ENCODE measurements at places on chromosomes 13 and 19. TPM values are rescaled to one million over a fixed set of nuclear protein-coding genes. Genes with fewer than 3 reads are reported as not detected.
A peak's percentile ranks its signal among the peaks of the same experiment; 100 is the strongest.

- no peak overlapping the region for H3K4me3 ChIP-seq
- H3K27me3 ChIP-seq = no peaks in the 10 kb centered on the region
- no peaks in the 10 kb centered on the region for H3K4me1 ChIP-seq
- H3K27ac ChIP-seq = no peak overlapping the region
- DNase-seq = no peak
These were observed 1690.7 kb downstream of the SLITRK5 start for GRCh38 chr13:89361909-89362308.

GRCh38 chr19:16520986-16521624, 21.1 kb downstream of the CHERP start:
- H3K4me1 ChIP-seq = no peaks in the 10 kb centered on the region
- H3K27ac ChIP-seq = no peak overlapping the region
- no peak for DNase-seq
- H3K36me3 ChIP-seq = peaks cover 61% of the 10 kb centered on the region
- H3K4me3 ChIP-seq = no peak overlapping the region

DNA sequence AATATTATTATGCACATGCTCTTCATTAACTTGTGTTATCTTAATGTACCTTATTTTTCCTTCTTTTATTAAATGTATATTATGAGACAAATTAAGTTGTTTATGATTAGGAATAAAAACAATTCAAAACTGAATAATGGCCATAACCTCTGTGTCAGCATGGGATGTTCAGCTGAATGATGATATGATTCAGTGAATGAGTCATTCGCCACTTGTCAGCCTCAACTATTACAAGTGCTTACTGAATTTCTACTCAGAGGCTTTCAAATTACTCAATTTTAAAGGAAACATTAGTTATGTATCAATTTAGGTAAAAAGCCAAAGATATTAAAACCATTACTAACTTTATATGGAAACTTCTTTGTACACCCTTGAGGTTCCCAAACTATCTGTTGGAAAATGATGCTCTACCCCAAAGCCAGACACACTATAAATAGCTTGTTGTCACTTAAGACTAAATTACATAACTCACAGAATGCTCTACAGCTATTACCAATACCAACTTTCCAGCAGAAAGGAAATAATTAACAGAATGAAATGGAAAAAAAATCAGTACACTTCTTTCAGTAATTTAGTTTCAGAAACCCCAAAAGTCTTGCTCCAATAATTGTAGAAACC, 14.4 kb downstream of the LIG4 start:
- no peaks in the 10 kb centered on the region for H3K4me1 ChIP-seq
- no peaks in the 10 kb centered on the region for H3K36me3 ChIP-seq
- no peak overlapping the region for H3K4me3 ChIP-seq
- no peak for DNase-seq

GRCh38 chr13:20136781-20137703, 23.8 kb downstream of the GJA3 start:
- H3K27me3 ChIP-seq = no peaks in the 10 kb centered on the region
- DNase-seq = no peak
- H3K4me3 ChIP-seq = no peak overlapping the region
- no peaks in the 10 kb centered on the region for H3K36me3 ChIP-seq
- no peak overlapping the region for H3K27ac ChIP-seq

- no peak overlapping the region for H3K4me3 ChIP-seq
- H3K4me1 ChIP-seq = no peaks in the 10 kb centered on the region
- DNase-seq = no peak
- H3K27ac ChIP-seq = no peak overlapping the region
These were observed 600.5 kb upstream of the KLHL1 start for GRCh38 chr13:70708775-70709174.

GRCh38 chr19:41871573-41872383, 5.3 kb upstream of the CD79A start:
- H3K4me1 ChIP-seq = no peaks in the 10 kb centered on the region
- H3K27me3 ChIP-seq = no peaks in the 10 kb centered on the region
- H3K27ac ChIP-seq = no peak overlapping the region
- no peaks in the 10 kb centered on the region for H3K36me3 ChIP-seq

DNA sequence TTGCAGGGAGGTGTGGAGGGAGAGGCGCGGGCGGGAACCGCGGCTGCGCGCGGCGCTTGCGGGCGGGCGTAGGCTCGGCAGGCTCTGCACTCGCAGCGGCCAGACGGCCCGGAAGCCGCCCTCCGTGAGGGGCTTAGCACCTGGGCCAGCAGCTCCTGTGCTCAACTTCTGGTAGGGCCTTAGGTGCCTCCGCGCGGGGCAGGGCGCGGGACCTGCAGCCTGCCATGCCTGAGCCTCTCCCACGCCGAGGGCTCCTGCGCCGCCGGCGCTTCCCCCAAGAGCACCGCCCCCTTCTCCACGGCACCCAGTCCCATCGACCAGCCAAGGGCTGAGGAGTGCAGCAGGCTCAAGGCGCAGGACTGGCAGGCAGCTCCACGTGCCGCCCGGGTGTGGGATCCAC, 940.8 kb upstream of the PCDH9 start:
- no peaks in the 10 kb centered on the region for H3K4me1 ChIP-seq
- no peaks in the 10 kb centered on the region for H3K36me3 ChIP-seq
- no peak for DNase-seq
- no peak overlapping the region for H3K4me3 ChIP-seq
- no peak overlapping the region for H3K27ac ChIP-seq

- no peaks in the 10 kb centered on the region for H3K4me1 ChIP-seq
- H3K27ac ChIP-seq = no peak overlapping the region
- H3K4me3 ChIP-seq = peak overlapping the region; percentile 56
- H3K36me3 ChIP-seq = no peaks in the 10 kb centered on the region
- no peaks in the 10 kb centered on the region for H3K27me3 ChIP-seq
These were observed 298 bp upstream of the FAM98C start for GRCh38 chr19:38402623-38402966.

DNA sequence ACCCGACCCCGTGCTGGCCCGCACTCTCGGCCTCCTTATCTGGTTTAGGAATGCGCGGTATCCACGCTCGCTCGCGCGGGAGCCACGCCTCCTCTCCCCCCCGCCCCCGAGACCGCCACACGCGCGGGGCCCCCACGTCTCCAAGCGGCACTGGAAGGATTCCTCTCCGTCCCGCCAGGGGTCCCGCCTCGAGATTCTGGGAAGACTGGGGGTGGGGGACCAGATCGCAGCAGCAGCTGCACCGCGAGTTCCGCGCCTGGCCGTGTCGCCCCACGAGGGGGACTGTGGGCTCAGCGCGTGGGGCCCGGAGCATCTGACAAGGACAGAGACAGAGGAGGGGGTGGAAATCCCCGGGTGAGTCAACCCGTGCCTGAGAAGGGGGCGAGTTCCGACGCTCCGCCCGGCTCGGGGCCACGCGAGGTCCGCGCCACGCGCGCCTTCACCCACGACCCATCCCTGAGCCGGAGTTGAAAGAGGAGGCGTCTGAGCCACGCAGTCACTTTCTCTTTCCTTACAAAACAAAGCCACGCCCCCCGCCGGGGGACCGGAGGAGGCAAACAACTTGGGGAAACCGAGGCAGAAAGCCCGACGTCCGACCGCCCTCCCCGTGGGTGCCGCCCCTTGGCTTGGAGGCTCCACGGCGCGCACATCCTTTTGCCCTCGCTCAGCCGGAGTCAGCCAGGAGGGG, 814 bp downstream of the S1PR2 start:
- H3K36me3 ChIP-seq = no peaks in the 10 kb centered on the region
- H3K27ac ChIP-seq = peak overlapping the region; percentile 95
- peak; percentile 40 for DNase-seq
- H3K4me1 ChIP-seq = peaks cover 25% of the 10 kb centered on the region

GRCh38 chr13:112624602-112625430, 36.9 kb upstream of the TUBGCP3 start:
- no peak for DNase-seq
- H3K36me3 ChIP-seq = no peaks in the 10 kb centered on the region
- H3K4me3 ChIP-seq = no peak overlapping the region
- no peaks in the 10 kb centered on the region for H3K27me3 ChIP-seq
- H3K4me1 ChIP-seq = no peaks in the 10 kb centered on the region

GRCh38 chr19:17565611-17566010, 10.2 kb downstream of the COLGALT1 start:
- H3K36me3 ChIP-seq = peaks cover 10% of the 10 kb centered on the region
- no peak overlapping the region for H3K27ac ChIP-seq
- no peaks in the 10 kb centered on the region for H3K4me1 ChIP-seq
- H3K4me3 ChIP-seq = no peak overlapping the region

GRCh38 chr19:12513531-12514061, 29.0 kb upstream of the ZNF709 start:
- no peak for DNase-seq
- no peaks in the 10 kb centered on the region for H3K4me1 ChIP-seq
- H3K27me3 ChIP-seq = no peaks in the 10 kb centered on the region
- no peak overlapping the region for H3K27ac ChIP-seq
- H3K4me3 ChIP-seq = no peak overlapping the region

DNA sequence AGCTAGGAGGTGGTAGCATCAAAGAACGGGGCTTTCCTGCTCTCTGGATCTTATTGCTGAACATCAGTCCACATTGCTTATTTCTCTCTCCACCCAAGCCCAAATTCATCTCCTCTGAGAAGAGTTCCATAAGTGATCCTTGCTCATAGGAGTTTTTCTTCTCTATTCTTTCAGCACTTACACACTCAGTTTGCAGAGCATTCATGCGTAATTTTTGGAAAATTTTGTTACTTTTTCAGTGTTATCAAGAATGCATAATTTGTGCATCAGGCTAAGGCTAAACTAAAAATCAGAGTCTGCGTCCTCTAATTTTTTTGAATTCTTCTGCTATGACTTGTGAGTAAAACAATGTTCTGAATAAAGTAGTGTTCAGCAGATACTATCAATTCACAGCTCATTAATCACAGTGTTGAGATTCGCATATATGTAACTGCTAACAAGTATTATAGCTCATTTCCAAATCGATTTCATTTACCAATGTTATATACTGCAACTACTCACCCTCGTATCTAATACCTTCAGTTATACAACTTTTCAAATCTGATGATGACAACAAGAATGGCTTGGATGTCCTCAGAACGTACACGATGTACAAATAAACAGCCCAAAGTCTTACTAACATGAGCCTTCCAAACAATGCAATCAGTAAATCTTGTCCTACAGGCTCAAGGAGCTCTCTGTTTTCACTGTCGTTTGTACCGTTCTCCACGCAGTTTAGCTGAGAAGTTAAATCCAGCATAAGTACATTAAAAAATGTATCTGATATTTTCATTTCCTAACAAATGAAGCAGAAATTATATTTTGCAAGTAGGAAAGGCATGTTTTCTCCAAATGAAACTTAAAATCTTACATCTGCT, 36.4 kb upstream of the STARD13 start:
- H3K4me3 ChIP-seq = no peak overlapping the region
- no peaks in the 10 kb centered on the region for H3K36me3 ChIP-seq
- H3K27ac ChIP-seq = peak overlapping the region; percentile 65
- peaks cover 17% of the 10 kb centered on the region for H3K4me1 ChIP-seq

- no peak overlapping the region for H3K27ac ChIP-seq
- no peak for DNase-seq
- H3K36me3 ChIP-seq = no peaks in the 10 kb centered on the region
These were observed 32.5 kb downstream of the MCF2L start for GRCh38 chr13:113001241-113002140.

GRCh38 chr13:87666831-87667230, 4.3 kb upstream of the SLITRK5 start:
- no peaks in the 10 kb centered on the region for H3K36me3 ChIP-seq
- H3K27me3 ChIP-seq = peaks cover 6% of the 10 kb centered on the region
- no peak overlapping the region for H3K4me3 ChIP-seq
- DNase-seq = no peak
- no peak overlapping the region for H3K27ac ChIP-seq
- H3K4me1 ChIP-seq = no peaks in the 10 kb centered on the region

DNA sequence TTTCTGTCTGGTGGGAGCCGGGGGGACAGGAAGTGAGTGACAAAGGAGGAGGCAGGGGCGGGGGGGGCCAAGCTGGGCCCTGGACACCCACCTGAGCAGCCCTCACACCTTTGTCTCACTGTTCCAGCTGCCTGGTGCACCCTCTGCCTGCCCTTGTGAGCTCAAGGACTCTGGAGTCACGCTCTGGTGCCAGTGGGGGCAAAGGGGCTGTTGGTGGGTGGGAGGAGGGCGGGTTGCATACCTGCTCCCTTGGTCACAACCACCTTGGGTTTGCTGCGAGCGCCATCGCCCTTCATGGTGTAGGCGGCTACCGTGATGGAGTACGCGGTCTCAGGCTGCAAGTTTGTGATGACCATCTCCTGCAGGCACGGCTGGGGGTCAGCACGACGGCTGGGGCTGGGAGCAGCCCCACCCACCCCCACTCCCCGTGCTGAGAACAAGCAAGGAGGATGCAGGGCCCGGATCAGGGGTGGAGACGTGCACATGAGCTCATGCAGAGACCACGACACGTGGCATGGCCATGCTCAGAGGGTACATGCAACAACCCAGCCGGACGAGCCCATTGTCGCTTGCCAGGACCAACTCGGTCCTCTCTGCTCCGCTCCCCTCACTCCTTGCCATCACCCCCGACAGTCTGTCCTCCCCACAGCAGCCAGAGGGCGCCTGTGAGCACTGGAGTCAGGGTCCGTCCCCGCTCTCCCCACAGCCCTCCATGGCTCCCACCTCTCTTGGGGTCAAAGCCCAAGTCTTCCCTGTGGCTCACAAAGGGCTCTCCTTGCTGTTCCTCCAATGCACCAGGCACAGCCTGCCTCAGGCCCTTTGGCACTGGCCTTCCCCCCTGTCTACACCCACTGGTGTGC, 114.9 kb downstream of the PTPRS start:
- H3K36me3 ChIP-seq = no peaks in the 10 kb centered on the region
- H3K27ac ChIP-seq = no peak overlapping the region
- no peaks in the 10 kb centered on the region for H3K27me3 ChIP-seq
- no peak for DNase-seq
- H3K4me1 ChIP-seq = no peaks in the 10 kb centered on the region
- no peak overlapping the region for H3K4me3 ChIP-seq

- no peaks in the 10 kb centered on the region for H3K36me3 ChIP-seq
- DNase-seq = no peak
- H3K4me3 ChIP-seq = no peak overlapping the region
- no peak overlapping the region for H3K27ac ChIP-seq
- no peaks in the 10 kb centered on the region for H3K4me1 ChIP-seq
These were observed 76.1 kb downstream of the KL start for GRCh38 chr13:33092073-33092987.

- DNase-seq = no peak
- H3K27me3 ChIP-seq = no peaks in the 10 kb centered on the region
- peaks cover 19% of the 10 kb centered on the region for H3K36me3 ChIP-seq
These were observed 6.9 kb downstream of the SUGP2 start for GRCh38 chr19:19026299-19026971.

GRCh38 chr19:36573895-36574720, 1.0 kb upstream of the ZNF529 start:
- peaks cover 73% of the 10 kb centered on the region for H3K36me3 ChIP-seq
- peak overlapping the region; percentile 84 for H3K4me3 ChIP-seq
- H3K27ac ChIP-seq = peak overlapping the region; percentile 91
- no peak for DNase-seq

CLEC17A gene
- total RNA-seq = not detected

GDF15 gene
- 8.7 TPM for total RNA-seq

SGCG gene
- total RNA-seq = 1.8 TPM

UQCRFS1 gene
- total RNA-seq = 14.1 TPM

GNA15 gene
- total RNA-seq = 3.8 TPM

ZNF180 gene
- 38.9 TPM for total RNA-seq

PSMD8 gene
- total RNA-seq = 181 TPM

Data from tibial nerve (tissue), 4 donors.